T-helper 17 cell (primary cell): ENCODE measurements at places on chromosomes 11 and 22. TPM values are rescaled to one million over a fixed set of nuclear protein-coding genes. Genes with fewer than 3 reads are reported as not detected.

Gene CARD18
- total RNA-seq: not detected

- H3K4me3 ChIP-seq: no peak overlapping the region
- H3K27ac ChIP-seq: peak overlapping the region; percentile 47
- DNase-seq: no peak
- peaks cover 7% of the 10 kb centered on the region for H3K4me1 ChIP-seq
- H3K27me3 ChIP-seq: peaks cover 7% of the 10 kb centered on the region
These were observed 32.9 kb upstream of the HORMAD2 start for GRCh38 chr22:30047364-30047738.

- no peak for DNase-seq
- H3K27ac ChIP-seq: peak overlapping the region; percentile 98
- H3K27me3 ChIP-seq: no peaks in the 10 kb centered on the region
- H3K36me3 ChIP-seq: peaks cover 17% of the 10 kb centered on the region
- peak overlapping the region; percentile 100 for H3K4me3 ChIP-seq
- H3K4me1 ChIP-seq: peaks cover 35% of the 10 kb centered on the region
These were observed 1.2 kb downstream of the CASP1 start for GRCh38 chr11:105033781-105034180.

GRCh38 chr11:120389693-120390584 lies 53.7 kb downstream of the ARHGEF12 start:
- H3K27ac ChIP-seq: no peak overlapping the region
- H3K36me3 ChIP-seq: no peaks in the 10 kb centered on the region
- no peak overlapping the region for H3K4me3 ChIP-seq
- H3K27me3 ChIP-seq: peaks cover 17% of the 10 kb centered on the region
- no peak for DNase-seq

GRCh38 chr22:49915610-49916009 lies 2.6 kb downstream of the ALG12 start:
- H3K4me3 ChIP-seq: no peak overlapping the region
- no peaks in the 10 kb centered on the region for H3K27me3 ChIP-seq
- no peak for DNase-seq

DNA sequence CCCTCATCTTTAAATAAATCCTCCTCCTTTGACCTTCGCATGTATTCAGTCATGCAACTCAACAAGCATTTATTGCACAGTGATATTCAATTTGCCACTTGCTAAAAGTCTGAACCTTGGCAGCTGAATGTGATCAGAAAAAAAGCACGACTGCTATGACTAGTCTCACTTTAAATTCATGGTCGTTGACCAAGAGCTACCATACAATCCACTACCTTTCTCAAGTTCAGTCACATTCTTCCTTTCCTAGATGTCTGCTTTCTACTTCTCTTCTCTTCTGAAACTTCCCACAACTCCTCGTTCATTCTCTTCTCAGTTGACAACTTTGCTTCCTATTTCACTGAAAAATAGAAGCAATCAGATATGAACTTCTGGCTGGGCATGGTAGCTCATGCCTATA lies 2.0 kb upstream of the SAA1 start:
- peaks cover 6% of the 10 kb centered on the region for H3K27me3 ChIP-seq
- peaks cover 15% of the 10 kb centered on the region for H3K4me1 ChIP-seq
- no peak overlapping the region for H3K27ac ChIP-seq
- peaks cover 2% of the 10 kb centered on the region for H3K36me3 ChIP-seq
- no peak for DNase-seq

- no peak overlapping the region for H3K27ac ChIP-seq
- H3K4me1 ChIP-seq: no peaks in the 10 kb centered on the region
- no peak for DNase-seq
- H3K4me3 ChIP-seq: no peak overlapping the region
- H3K27me3 ChIP-seq: no peaks in the 10 kb centered on the region
These were observed 114.2 kb upstream of the CADM1 start for GRCh38 chr11:115618428-115618827.

Gene HPX
- 0.86 TPM for total RNA-seq

DNA sequence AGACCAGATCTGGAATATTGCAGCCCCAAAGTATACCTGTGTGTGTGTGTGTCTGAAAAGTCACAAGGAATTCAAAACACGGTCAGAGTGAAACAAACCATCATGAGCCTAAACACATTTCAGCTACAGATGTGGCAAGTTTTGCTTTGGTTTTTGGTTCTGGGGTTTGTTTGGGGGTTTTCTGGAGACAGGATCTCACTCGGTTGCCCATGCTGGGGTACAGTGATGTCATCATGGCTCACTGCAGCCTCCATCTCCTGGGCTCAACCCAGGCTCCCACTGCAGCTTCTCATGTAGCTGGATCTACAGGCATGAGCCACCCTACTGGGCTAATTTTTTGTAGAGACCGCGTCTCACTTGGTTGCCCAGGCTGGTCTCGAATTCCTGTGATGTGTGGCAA lies 41.4 kb upstream of the PHF21A start:
- H3K27ac ChIP-seq: peak overlapping the region; percentile 61
- H3K4me1 ChIP-seq: peaks cover 3% of the 10 kb centered on the region
- H3K27me3 ChIP-seq: peaks cover 89% of the 10 kb centered on the region
